Stimulated activated CD4-positive, alpha-beta T cell treated with anti-CD3 and anti-CD28 coated beads, Interleukin-1b, Interleukin-23, amount 100 ng/mL, for 4 hours (primary cell): ENCODE measurements at places on chromosomes 16 and 17.

DNA sequence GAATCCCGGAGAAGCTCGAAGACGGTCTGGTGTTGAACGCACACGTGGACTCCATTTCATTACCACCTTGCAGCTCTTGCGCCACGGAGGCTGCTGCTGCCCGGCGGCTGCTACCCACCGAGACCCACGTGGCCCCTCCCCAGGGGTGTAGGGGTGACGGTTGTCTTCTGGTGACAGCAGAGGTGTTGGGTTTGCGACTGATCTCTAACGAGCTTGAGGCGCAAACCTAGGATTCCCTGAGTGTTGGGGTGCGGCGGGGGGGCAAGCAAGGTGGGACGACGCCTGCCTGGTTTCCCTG is 1.7 kb upstream of the CBX4 start:
- DNase-seq = no peak

GRCh38 chr17:7004398-7005253 is 7.8 kb upstream of the RNASEK start:
- DNase-seq = no peak

GRCh38 chr17:41754066-41754465 is 19.6 kb upstream of the HAP1 start:
- DNase-seq = no peak

DNA sequence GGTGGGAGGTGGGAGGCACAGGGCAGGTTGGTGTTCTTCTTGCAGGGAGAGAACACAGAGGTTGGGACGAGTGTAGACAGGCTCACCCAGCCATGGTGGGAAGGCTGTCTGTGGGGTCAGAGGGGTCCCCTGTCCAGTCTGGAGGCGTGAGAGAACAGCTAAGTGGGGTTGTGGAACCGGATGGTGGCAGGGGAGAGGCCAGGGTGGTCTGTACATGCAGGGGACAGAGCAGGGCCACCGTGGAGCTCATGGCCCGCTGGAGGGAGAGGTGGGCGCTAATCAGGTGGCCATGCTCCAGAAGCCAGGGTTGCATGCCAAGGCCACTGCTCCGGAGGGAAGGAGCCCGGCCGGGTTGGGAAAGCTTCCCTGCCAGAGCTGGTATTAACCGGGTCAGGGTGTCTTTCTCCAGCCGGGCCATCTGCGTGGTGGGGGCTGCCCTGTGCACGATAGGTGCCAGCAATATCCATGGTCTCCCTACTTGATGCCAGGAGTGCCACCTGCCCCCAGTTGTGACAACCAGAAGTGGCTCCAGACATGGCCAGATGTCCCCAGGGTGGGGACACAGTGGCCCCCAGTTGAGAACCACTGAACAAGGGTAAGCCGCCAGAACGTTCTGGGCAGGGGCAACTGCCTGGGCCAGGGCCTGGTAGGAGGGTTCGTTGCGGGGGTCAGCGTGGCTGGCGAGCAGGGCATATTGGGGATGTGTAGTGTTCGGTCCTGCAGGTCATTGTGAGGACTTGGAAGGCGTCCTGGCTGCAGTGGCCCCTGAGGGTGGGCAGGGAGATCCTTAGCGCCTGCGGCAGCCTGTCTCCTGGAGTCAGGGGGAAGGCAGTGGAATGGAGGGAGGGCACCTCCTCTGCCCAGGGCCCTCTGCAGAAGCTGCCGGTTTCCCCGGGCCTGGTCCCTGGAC is 5.1 kb downstream of the SNN start:
- no peak for DNase-seq

- DNase-seq = no peak
Observed at GRCh38 chr16:73020409-73020884, 27.5 kb downstream of the ZFHX3 start.

GRCh38 chr17:81123052-81124048 is 42.0 kb upstream of the PVALEF start:
- no peak for DNase-seq

DNA sequence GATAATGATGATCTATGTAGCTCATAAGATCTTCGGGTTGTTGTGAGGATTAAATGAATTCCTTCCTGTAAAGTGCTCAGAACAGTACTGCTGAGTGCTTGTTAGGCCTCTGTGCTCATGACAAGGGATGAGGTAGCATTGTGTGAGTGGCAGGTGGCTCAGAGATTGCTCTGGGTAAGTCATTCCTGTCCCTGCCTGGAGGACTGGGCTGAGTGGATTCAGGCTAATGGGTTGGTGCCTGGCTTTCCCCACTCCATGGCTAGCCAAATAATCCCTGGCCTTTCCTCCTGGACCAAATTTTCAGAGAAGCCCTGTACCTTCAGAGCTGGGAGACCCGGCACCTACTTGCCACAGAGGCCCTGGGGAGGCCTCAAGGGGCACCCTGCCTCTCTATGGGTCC is 1.3 kb upstream of the CCDC92B start:
- DNase-seq = no peak

DNA sequence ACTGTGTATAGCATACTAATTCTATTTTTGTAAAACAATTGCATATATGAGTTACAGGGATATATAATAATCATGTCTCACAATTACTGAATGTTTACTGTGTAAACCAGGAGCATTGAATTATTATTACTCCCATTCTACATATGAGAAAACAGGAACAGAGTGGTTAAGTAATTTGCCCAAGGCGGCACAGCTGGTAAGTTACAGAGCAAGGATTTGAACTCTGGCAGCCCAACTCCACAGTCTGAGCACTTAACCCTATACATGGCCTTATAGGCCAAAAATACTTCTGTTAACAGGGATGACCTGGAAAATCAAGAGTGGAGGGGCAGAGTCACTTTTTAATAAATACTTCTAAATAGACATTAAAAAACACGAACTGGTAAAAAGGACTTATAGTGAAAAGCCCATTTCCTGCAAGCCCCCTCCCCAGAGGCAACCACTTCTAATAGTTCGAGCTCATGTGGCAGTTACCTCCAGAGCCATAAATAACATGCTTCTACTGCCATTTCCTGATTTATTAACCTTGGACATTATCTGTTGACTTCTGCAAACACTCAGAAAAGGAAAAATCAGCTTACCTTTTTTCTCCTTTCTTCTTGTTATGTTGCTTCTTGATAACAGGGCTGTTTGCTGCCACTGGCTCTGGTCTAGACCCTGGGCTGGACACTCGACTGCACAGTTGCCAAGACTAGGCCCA is 22.1 kb upstream of the ADGRG1 start:
- DNase-seq = no peak

- DNase-seq = no peak
Observed at GRCh38 chr17:41915566-41915965, 3.2 kb downstream of the ACLY start.

DNA sequence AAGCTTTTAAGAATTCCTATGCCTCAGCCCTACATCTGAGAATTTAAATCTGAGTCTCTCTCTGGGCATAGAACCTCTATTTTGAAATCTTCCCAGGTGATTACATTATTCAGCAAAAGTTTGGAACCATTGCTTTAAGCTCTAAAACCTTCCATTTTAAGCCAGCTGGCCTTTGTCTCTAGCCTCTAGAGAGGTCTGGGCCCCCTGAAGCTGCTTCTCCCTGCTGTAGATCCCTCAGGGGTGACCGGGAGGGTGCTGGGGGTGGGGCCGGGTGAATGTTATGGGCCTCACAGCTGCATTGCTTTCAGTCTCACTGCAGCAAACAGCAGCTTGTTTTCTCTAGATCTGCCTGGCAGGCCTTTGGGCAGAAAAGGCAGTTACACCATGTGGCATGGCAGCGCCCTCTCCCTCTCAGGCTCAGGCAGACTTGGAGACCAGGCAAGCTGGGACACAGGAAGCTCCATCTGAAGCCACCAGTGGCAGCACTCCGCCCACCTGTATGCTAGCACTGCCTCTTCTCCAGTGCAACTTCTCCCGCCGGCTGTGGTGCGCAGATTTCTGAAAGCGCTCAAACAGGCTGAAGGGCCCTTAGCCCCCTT is 66.3 kb downstream of the MPRIP start:
- DNase-seq = no peak

GRCh38 chr17:17200311-17200710 is 5.8 kb downstream of the PLD6 start:
- DNase-seq = no peak

GRCh38 chr16:22008215-22009059 is 526 bp downstream of the MOSMO start:
- DNase-seq = peak; percentile 6

DNA sequence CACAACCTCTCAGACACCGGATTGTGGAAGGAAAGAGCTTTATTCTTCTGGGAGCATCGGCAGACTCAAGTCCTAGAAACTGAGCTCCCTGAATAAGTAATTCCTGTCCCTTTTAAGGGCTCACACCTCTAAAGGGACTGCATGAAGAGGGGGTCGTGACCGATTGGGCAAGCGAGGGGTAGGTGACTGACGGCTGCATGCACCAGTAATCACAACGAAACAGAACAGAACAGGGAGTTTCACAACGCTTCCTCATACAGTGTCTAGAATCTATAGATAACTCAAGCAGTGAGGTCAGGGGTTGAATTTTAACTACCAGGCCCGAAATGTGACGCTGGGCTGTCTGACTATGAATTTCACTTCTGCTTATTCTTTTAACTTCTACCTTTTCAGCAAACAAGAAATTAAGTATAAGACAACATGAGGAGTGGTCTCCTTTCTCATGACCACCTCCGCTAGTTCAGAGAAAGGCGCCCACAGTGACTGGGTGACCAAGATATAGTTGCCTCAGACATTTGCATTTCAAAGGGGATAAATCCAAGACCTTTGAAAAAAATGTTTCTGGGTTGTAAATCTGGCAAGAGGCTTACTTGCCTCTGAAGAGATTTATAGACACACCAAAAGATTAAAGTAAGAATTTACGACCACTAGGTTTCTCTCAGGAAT is 88.4 kb upstream of the ATF7IP2 start:
- no peak for DNase-seq

GRCh38 chr17:66527335-66527734 is 224.9 kb downstream of the PRKCA start:
- DNase-seq = no peak

DNA sequence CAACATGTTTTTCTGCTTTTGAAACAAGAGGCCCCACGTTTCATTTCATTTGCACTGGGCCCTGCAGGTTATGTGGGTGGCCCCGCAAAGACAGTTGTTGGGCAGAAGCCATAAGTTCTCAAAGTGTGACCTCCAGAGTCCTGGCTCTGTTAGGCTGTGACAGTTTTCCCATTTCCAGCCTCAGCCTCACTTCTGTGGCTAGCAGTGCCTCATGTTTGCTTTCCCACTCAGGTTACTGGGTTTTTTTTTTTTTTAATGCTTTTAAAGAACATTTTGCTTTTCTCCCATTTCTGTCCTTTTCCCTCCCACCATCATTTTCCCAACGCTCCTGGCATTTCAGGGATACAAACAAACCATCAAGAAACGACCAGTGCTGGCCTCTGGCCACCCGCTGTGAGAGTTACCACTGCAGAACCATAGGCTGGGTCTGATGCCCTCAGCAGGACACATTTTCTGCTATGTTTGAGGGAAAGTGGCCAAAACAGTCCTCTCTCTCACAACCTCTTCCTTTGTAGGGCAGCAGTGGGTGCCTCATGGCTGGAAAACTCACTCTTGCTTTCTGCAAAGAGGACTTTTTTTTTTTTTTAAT is 159.0 kb upstream of the MPHOSPH6 start:
- no peak for DNase-seq

DNA sequence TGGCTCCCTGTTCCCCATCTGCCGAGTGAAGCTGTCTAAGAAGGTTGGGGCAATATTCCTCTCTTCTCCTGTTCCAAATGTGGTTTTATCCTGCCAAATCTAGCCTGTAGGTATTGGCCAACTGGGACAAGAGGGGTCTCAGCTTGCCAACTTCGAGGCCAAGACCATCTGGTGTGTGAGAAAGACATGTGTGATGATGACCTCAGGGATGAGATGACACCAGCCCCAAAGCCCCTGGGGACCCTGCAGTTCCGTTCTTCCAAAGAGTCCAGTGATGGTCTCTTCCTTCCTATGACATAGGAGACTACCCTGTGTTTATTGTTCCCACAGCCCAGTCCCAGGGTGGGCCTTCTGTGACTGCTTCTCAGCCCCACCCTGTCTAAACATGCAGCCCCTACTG is 34.8 kb upstream of the ADAMTS18 start:
- no peak for DNase-seq

DNA sequence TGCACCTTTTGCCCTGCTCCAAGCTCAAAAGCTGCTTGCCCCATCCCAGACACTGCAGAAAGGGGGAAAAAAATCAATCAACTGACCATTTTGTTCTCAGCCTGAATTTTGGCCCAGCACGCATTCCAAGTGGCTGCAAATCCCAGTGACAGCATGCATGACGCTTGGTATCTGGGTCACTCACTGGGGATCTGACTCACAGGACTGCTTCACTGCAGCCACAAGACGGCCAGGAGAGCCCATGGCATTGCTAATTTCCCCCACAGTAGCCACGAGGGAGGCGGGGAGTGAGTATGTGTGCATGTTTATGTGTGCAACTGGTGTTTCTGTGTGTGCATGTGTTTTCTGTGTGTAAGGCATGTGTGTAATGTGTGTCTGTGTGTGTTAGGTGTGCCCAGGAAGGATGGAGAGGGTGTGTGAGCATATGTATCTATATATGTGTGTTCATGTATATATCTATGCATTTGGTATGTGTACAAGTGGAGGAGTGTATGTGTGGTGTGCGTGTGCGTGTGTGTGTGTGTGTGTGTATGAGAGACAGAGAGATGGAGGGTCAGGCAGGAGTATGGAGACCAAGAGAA is 33.8 kb downstream of the SDK2 start:
- no peak for DNase-seq

GRCh38 chr17:27496437-27496943 is 40.2 kb downstream of the KSR1 start:
- DNase-seq = no peak

- DNase-seq = no peak
Observed at GRCh38 chr17:6589266-6589946, 33.1 kb upstream of the PITPNM3 start.

GRCh38 chr16:51553314-51553713 is 402.2 kb upstream of the SALL1 start:
- no peak for DNase-seq

- DNase-seq = no peak
Observed at GRCh38 chr17:51374209-51374608, 113.9 kb downstream of the UTP18 start.

- DNase-seq = no peak
Observed at GRCh38 chr17:67534941-67535340, 157.9 kb downstream of the PITPNC1 start.

GRCh38 chr16:31435341-31436220 is 7.0 kb downstream of the ZNF843 start:
- DNase-seq = no peak

- no peak for DNase-seq
Observed at GRCh38 chr16:13829697-13830299, 90.2 kb upstream of the ERCC4 start.

DNA sequence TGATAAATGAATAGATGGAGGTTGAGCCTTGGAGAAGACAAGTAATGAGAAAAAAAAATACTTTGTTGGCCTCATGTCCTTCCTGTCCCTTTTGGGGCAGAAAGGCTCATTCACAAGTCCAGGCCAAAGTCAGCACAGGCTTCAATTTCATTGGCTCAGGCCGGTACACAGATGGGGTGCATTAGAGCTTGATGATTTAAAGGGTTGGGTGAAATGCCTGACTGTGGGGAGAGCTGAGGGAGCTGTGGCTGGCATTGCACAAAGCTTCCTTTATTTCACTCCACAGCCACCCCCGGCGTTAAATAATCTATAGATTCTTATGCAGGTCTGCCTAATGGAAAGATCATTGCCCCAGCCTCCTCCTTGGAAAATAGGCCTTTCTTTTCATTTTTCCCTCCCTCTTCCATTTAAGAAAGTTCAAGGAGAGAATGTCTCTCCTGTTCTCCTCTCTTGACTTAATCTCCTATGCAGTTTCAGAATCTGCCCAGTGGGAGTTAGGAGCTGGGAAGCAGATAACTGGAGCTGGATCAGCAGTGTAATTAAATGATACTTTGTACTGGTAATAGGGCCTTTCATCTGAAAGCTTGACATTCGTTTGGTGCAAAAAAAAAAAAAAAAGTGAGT is 24.4 kb downstream of the YPEL2 start:
- no peak for DNase-seq
